ENCODE measurements at places on chromosomes 2 and 18. TPM values are rescaled to one million over a fixed set of nuclear protein-coding genes. Genes with fewer than 3 reads are reported as not detected.

TFCP2L1 gene
- total RNA-seq, result not detected

UGP2 gene
- 148 TPM for total RNA-seq

SPC25 gene
- 32.1 TPM for total RNA-seq

PLA2R1 gene
- total RNA-seq, result not detected

MAP3K19 gene
- total RNA-seq, result not detected

ACVR2A gene
- 16.5 TPM for total RNA-seq

LYG1 gene
- total RNA-seq, result 1.2 TPM

KRTCAP3 gene
- total RNA-seq, result 7.4 TPM

ABCG5 gene
- total RNA-seq, result not detected

ACKR3 gene
- 5.4 TPM for total RNA-seq

RAB31 gene
- 0.96 TPM for total RNA-seq

DSC3 gene
- not detected for total RNA-seq

ALK gene
- not detected for total RNA-seq

CCDC141 gene
- total RNA-seq, result 13.0 TPM

RAB6C gene
- total RNA-seq, result not detected

KIAA2012 gene
- not detected for total RNA-seq

ASXL3 gene
- total RNA-seq, result not detected

AMER3 gene
- total RNA-seq, result not detected

BMP10 gene
- total RNA-seq, result not detected

SEPTIN10 gene
- 1.0 TPM for total RNA-seq

ANKRD30BL gene
- total RNA-seq, result not detected

EGR4 gene
- total RNA-seq, result not detected

SLC9A4 gene
- total RNA-seq, result 0.13 TPM

DNAH6 gene
- 0.53 TPM for total RNA-seq

HS6ST1 gene
- total RNA-seq, result 7.7 TPM

SNRNP27 gene
- 49.4 TPM for total RNA-seq

SGPP2 gene
- 0.53 TPM for total RNA-seq
